T-helper 17 cell (primary cell): ENCODE measurements at places on chromosomes 5 and 9.

GRCh38 chr9:79807971-79808370 is 236.2 kb downstream of the TLE4 start:
- DNase-seq = no peak

GRCh38 chr9:117734523-117735314 is 30.5 kb downstream of the TLR4 start:
- DNase-seq = no peak

GRCh38 chr9:103082494-103082893 is 87.4 kb downstream of the CYLC2 start:
- DNase-seq = no peak

GRCh38 chr9:130922893-130923610 is 16.0 kb downstream of the FIBCD1 start:
- DNase-seq = no peak

DNA sequence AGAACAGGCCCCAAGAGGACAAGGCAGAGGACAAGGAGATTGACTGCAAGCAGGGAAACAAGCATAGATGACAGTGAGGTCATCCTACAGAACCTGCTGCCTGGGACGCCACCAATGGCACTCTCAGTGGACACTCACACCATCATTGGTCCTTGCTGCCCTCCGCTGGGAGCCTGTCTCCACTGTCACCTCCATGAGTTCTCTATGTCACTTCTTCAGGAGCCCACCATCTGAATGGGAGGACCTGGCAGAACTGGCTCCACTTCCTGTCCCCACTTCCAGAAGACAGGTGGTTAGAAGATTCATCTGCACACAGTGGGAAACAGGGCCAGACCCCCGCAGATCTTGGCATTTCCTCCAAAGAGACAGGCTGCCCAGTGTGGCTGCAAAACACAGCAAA is 188.9 kb downstream of the HSD17B3 start:
- no peak for DNase-seq
